ENCODE measurements at places on chromosomes 3 and 15.

- no peak for DNase-seq
Observed at GRCh38 chr3:184239708-184240107, 9.1 kb downstream of the ALG3 start.

DNA sequence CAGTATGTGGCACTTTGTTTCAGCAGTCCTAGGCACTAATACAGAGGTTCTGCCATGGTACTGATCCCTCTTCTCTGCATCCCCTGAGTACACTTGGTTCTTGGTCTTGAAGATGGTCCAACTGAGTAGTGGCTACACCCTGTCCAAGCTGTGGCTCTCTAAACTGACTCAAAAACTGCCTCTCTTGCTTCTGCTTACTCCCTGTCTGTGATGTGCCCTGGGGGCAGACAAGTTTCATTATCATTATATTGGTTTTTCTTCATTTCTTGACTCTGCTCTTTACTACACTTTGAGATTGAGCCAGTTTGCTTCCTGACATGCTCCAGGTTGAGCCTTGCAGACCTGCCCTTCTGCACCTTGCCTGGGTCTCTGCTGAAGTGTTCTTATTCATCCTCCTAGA lies 18.9 kb upstream of the ST3GAL6 start:
- no peak for DNase-seq

- no peak for DNase-seq
Observed at GRCh38 chr3:115160295-115160694, 13.2 kb upstream of the ZBTB20 start.

GRCh38 chr3:165669967-165670366 lies 167.3 kb downstream of the BCHE start:
- no peak for DNase-seq

DNA sequence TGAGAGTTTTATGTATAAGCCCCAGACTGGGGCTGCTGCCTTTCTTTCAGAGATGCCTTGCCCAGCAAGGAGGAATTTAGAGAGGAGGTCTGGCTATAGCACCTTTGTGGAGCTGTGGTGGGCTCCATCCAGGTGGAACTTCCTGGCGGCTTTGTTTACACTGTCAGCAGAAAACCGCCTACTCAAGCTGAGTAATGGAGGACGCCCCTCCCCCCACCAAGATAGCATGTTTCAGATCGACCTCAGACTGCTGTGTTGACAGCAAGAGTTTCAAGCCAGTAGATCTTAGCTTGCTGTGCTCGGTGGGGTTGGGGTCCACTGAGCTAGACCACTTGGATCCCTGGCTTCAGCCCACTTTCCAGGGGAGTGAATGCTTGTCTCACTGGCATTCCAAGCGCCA lies 155.6 kb downstream of the STXBP5L start:
- no peak for DNase-seq

DNA sequence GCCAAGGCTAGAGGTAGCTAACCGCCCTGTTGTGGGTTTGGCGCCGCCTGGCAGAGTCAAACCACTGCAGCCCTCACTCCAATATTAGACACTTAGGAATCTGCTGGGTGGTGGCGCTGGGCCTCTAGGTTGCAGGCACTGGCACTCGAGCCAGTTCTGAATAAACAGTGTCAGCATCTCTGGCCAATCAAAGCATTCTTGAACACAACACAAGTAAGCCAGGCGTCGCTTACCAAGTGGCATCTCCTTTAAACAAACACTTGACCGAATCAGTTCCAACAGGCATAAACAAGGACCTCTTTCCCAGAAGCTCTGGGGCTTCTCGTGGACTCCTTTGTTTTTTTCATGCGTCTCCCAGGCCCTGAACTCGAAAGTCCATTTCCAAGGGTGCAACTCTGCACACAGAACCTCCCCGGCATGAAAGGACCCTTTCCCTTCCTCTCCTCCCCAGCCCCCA lies 82.3 kb downstream of the LRIG1 start:
- no peak for DNase-seq

DNA sequence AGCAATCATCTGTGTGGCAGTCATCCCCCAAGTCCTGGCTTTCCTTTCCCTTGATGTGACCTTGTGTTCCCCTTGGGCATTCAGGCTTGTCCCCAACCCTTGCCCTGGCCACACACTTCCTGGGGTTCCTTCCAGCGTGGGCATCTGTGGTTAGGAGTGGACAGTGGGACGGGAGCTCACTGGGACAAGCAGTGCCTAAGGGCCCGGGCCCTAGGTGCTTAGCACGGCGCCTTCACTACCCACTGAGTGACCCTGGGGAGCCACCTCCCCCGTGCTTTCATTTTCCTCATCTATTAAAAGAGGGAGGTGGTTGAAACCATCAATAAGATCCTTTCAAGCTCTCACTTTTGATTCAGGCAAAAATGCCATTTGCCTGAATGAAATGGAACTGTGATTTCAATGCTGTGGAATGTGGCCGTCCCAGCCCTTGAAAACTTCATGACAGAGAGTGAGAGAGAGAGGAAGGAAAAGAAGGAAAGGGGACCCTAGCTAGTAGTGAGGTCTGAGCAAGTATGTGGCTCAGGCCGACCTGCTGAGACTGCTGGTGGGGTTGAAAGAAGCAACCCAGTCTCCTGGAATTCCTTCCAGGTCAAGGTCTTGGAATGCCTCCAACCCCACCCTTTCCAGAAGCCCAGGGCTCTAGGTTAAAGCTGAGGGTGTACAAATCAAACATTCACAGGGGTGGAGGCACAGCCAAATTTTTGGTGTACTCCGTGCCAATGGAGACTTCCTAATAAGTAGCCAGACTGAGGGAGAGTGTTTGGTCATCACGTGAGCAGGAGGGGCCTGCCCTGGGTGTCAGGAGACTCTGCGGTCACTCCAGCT lies 302.9 kb downstream of the TLE3 start:
- DNase-seq: no peak

All from stimulated activated CD8-positive, alpha-beta memory T cell treated with anti-CD3 and anti-CD28 coated beads, Interleukin-7, amount 100 ng/mL, for 48 hours (primary cell).